ENCODE measurements at places on chromosomes 3 and 15. TPM values are rescaled to one million over a fixed set of nuclear protein-coding genes. Genes with fewer than 3 reads are reported as not detected.
A peak's percentile ranks its signal among the peaks of the same experiment; 100 is the strongest.

Gene C2CD4A
- 0.73 TPM for total RNA-seq

Gene UBE2E1
- 76.2 TPM for total RNA-seq

Gene REC114
- not detected for total RNA-seq

Gene ITIH4
- total RNA-seq: 8.0 TPM

Gene GP9
- total RNA-seq: not detected

Gene TMEM212
- total RNA-seq: not detected

Gene ITGA11
- total RNA-seq: 4.2 TPM

Gene ZNF662
- 23.0 TPM for total RNA-seq

DNA sequence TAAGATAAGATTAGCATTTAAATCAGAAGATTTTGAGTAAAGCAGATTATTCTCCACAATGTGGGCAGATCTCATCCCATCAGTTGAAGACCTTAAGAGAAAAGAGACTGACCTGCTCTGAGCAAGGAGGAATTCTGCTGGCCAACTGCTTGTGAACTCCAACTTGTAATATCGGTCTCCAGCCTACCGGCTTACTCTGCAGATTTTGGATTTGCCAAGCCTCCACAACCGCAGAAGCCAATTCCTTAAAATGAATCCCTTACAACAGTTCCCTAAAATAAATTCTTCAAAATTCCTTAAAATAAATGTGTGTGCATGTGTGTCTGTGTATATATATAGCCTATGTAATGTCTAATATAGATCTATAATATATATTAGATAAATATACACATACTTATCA is 107.4 kb upstream of the KLF13 start:
- no peak for DNase-seq

GRCh38 chr15:60916032-60916678 is 312.9 kb downstream of the RORA start:
- no peak for DNase-seq

GRCh38 chr15:56934269-56934668 is 15.8 kb downstream of the TCF12 start:
- no peak for DNase-seq

- no peak for DNase-seq
These were observed 19.9 kb upstream of the SNRK start for GRCh38 chr3:43266451-43266850.

DNA sequence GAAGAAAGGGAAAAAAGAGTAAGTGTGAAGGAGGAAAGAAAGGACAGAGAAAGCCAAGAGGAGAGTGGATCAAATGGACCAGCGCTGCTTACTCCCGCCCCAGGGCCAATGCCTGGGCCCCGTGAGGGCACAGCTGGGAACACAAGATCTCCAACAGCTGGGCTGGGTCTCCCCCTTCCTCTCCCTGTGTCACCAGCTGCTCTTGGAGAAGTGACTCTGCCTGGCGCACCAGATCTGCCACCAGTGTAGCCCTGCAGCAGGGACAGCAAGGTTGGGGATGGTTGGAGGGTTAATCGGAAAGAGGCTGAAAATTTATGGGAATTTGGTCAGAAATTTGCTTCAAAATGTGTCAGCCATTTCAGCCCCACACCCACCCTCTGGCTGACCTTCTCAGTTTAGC is 8.4 kb downstream of the CDAN1 start:
- DNase-seq: no peak

GRCh38 chr3:118057086-118057485 is 977.6 kb downstream of the IGSF11 start:
- no peak for DNase-seq

GRCh38 chr3:101828691-101829436 is 20.4 kb upstream of the NFKBIZ start:
- no peak for DNase-seq

- DNase-seq: no peak
These were observed 1309.1 kb upstream of the CADM2 start for GRCh38 chr3:83649692-83650091.

GRCh38 chr15:61421470-61421869 is 192.4 kb upstream of the RORA start:
- no peak for DNase-seq

DNA sequence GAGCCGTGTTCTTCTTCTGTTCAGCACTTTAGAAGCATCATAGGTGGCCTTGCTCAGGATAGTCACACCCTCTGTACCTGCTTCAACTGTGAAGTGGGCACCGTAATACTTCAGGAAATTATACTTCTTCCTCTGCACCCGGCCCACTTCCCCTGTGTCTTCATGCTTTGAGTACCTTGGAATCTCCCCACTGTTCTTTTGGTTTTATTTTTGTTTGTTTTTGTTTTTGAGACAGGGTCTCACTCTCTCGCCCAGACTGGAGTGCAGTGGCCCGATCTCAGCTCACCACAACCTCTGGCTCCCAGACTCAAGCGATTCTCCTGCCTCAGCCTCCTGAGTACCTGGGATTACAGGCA is 1.7 kb downstream of the P2RY14 start:
- DNase-seq: no peak

- DNase-seq: no peak
These were observed 20.3 kb upstream of the BMF start for GRCh38 chr15:40128766-40129660.

GRCh38 chr15:100900136-100900794 is 18.9 kb upstream of the LRRK1 start:
- peak; percentile 14 for DNase-seq

DNA sequence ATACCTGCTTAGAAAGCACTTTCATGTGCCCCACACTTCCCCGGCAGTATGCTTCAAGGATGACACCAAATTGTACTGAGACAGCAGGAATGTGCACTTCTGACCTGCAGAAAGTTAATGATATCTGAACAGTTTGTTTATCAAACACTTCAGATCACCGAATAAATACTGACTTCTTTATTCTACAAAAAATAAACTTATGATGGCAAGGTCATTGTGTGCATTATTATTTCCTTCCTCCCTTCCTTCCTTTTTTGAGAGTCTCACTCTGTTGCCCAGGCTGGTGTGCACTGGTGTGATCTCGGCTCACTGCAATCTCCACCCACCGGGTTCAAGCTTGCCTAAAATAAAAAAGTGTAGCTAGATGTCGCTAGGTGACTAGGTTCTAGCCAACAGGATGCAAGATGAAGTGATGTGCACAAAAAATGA is 80.3 kb downstream of the FAIM start:
- no peak for DNase-seq

- DNase-seq: peak; percentile 84
These were observed 14.6 kb downstream of the RAB43 start for GRCh38 chr3:129106866-129107565.

DNA sequence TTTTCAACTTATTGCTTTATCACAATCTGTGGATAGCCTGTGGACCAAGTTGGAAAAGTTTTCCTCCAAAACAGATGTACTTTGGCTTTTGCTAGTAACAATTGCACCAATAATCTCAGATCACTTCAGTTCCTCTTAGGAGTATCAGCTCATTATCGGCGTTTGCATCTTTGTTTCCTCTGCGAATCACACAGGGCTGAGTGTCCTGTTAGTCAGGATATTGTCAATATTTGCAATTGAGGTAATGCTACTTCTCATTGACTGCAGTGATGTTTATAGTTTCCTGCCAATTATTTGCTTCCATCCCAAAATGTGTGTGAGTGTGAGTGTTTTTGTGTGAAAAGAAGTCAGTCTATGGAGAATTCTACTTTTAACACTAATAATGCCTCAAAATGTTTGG is 545.0 kb downstream of the SI start:
- no peak for DNase-seq

DNA sequence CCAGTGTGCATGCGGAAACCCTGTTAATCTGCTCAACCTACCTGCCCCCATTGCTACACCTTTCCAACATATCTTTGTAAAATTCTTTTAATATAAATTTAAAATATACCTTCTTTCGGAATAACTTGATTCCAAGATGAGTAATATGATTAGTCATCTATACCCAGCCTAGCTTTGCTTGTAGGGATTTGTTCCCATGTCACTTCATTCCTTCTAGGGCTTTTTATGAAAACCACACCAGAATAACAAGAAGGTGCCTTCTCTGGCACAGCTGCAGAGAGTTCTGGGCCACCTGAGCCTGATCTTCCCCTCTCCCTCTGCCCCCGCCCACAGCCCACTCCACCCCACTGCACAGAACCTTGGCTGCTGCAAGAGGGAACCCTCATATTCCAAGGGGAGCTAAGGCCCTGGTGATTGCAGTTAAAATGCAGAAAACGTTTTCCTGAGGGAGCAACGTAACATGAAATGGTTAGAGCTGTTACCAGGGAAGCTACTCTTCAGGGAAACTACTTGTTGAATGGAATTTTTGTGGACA is 38.6 kb upstream of the HACD2 start:
- DNase-seq: no peak

- DNase-seq: peak; percentile 80
These were observed 61.6 kb downstream of the TPRG1 start for GRCh38 chr3:189233225-189233858.

- no peak for DNase-seq
These were observed 425.3 kb upstream of the TGFBR2 start for GRCh38 chr3:30181178-30181465.

- no peak for DNase-seq
These were observed 64.0 kb downstream of the USP13 start for GRCh38 chr3:179716811-179717210.

DNA sequence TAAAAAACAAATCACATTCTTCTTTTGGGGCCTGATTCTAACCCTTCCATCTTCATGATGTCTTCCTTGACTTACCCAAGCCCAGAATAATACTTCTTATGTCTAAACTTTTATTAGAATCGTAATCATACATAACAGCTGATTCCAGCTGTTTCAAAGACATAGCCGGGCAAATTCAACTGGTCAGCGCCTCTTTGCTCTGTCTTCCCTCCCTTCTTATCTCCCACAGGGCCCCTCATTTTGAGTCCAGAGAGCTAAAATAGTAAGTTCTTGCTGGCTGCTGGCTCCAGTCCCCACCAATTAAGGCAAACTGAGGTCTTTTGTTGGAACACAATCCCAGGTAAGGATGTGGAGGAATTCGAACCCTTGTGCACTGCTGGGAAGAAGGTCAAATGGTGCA is 108.6 kb downstream of the ADCY5 start:
- DNase-seq: no peak

DNA sequence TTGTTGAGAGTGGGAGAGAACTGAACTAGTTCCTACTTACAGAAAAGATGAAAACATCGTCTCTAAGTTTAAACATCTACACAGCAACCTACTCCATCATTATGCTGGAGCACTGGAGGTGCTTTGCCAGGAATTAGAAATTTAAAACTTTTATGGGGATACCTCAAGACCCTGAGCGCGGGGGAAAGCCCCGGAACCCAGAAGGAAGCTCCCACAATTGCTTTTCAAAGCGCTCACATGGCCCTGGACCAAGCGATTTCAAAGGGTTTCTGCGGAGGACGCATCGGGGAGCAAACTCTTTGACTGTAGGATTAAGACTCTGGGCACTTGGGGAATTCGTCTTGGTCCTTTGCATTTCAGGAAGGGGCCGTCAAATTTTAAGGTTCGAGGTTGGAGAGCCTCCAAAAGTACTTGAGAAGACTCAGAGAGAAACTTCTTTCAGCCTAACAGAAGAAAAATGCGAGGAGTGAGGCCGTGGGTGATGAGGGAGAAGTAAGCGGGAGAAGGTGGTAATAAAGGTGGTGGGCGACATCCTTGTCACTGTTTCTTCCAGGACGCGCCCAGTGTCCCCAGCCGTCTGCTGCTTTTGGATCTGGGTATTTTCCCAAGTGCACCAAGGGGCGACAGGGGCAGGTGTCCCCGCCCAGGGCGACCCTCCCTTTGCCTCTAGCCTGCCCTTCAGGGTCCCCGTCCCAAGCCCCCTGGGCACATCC is 591 bp downstream of the PROK2 start:
- no peak for DNase-seq

DNA sequence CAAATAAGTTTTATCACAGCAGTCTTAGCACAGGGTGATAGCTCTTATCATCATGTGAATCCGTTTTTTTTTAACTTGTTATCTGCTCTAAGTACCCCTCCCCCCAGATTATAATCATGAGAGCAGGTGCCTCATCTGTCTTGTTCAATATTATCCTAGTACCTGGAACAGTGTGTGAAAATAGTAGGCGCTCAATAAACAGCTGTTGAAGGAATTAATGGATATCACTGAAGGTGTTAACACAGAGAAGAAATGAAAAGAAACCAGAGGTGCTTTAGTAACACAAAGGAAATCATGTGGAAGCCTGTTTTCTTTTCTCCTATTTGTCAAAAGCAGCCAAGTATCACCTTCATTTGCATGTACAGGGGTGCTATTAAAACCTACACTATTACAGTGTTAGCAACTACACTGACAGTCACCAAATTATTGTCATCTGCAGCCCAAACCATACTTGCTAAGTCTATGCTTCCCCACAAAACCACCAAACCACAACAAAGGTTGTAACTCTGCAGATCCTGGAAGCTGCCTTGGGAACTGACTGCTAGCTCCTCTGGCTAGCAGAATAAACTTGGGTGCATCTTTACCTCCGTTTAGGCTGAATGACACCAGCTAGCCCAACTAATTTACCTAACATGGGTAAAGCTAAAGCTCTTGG is 2.9 kb downstream of the XPC start:
- DNase-seq: no peak

DNA sequence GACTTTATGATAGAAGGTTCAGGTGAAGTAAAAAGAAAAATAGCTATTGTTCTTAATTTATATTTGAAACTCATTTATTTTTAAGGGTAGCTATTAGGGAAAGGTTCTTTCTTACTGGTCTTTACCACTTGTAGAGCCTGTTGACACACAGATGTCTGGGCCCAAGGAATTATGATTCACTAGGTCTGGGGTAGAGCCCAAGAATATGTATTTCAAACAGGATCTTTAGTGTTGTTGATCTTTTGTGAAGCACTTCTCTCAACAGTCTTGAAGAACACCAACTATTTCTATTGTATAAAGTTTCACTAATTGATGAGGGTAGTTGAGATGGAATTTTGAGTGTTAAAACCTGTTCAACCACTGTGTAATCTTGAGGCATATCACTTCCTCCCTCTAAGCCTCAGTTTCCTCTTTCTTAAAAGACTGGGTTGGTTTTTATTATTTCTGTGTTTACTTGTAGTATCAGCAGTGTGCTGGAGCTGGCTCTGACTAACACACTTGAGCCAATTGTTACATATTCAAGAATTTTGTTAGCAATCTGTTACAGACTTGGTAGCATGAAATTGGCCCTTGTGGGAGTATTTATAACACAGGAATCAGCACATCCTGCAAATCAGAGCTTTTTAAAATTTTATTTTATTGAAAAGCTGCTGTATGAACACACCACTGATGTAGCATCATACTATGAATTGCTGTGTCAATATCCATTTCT is 155.9 kb downstream of the RBMS3 start:
- no peak for DNase-seq

DNA sequence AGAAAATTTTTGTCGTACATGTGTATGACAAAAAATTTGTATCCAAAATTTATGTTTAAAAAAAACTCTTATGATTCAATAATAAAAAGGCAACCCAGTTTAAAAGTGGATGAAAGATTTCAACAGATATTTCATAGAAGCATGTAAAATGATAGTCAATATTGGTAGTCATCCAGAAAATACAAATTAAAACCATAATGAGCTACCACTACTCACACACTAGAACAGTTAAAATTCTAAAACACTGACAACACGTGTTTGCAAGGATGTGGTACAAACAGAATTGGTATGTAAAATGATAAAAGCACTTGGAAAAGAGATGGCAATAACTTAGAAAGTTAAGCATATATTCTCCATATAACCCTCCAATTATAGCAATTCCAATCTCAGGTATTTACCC is 303.0 kb upstream of the NR2F2 start:
- no peak for DNase-seq

- no peak for DNase-seq
These were observed 26.5 kb downstream of the IGSF10 start for GRCh38 chr3:151434151-151434890.

- DNase-seq: peak; percentile 12
These were observed 495 bp downstream of the CDC25A start for GRCh38 chr3:48187579-48188265.

Measured in cerebellum (tissue), 4 donors.